Activated naive CD8-positive, alpha-beta T cell treated with anti-CD3 and anti-CD28 coated beads for 36 hours (primary cell): ENCODE measurements at places on chromosomes 6 and 20. TPM values are rescaled to one million over a fixed set of nuclear protein-coding genes. Genes with fewer than 3 reads are reported as not detected.

- H3K36me3 ChIP-seq, result no peaks in the 10 kb centered on the region
- peaks cover 11% of the 10 kb centered on the region for H3K27me3 ChIP-seq
- H3K4me1 ChIP-seq, result no peaks in the 10 kb centered on the region
- no peak overlapping the region for H3K4me3 ChIP-seq
- H3K27ac ChIP-seq, result no peak overlapping the region
Measured at GRCh38 chr6:87066449-87067333, 28.2 kb downstream of the CGA start.

DNA sequence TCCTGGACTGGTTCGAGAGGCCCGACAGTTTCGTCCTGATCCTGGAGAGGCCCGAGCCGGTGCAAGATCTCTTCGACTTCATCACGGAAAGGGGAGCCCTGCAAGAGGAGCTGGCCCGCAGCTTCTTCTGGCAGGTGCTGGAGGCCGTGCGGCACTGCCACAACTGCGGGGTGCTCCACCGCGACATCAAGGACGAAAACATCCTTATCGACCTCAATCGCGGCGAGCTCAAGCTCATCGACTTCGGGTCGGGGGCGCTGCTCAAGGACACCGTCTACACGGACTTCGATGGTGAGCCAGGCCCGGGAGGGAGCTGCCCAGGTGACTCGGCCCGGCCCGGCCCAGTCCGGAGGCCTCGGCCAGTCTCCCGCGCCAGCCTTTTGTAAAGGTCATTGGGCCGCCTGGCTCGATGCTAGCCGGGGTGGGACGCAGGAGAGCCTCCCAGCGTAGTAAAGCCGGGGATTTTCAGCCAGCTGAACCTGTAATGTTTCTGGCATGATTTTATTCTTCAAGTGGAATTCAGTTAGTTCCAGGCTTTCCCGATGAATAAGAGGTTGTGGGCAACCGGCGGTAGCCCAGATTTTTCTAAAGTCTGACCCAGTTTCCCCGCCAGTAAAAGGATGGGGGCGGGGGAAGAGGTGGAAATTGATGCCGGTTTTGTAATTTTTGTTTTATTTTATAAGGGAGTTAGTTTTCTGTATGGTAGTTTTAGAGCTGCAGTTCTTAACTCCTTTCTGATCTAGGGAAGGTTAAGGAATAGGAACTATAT lies 1.4 kb downstream of the PIM1 start:
- peak overlapping the region; percentile 87 for H3K4me3 ChIP-seq
- peaks cover 57% of the 10 kb centered on the region for H3K36me3 ChIP-seq
- peak; percentile 30 for DNase-seq
- peak overlapping the region; percentile 95 for H3K27ac ChIP-seq
- peaks cover 55% of the 10 kb centered on the region for H3K4me1 ChIP-seq

- H3K4me3 ChIP-seq, result no peak overlapping the region
- no peak overlapping the region for H3K27ac ChIP-seq
- no peaks in the 10 kb centered on the region for H3K27me3 ChIP-seq
- DNase-seq, result no peak
- H3K4me1 ChIP-seq, result peaks cover 58% of the 10 kb centered on the region
Measured at GRCh38 chr6:13452346-13453117, 34.9 kb downstream of the GFOD1 start.

DNA sequence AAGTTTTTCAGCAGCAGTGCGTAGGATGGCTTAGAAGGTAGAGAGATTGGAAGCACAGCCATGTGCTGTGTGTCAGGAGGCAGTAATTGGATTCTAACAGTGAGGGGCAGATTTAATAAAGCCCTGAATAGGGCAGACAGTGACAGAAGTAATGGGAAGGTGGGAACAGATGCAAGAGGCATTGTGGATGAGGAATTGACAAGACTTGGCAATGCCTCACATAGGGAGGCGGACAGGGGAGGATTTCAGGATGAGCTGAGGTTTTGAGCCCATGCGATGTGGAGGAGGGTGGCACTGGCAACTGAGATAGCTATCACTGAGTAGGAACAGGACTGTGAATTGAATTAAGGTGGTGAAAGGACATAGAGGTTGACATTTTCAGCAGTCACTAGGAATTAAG lies 262.2 kb upstream of the FLRT3 start:
- H3K4me3 ChIP-seq, result no peak overlapping the region
- no peaks in the 10 kb centered on the region for H3K4me1 ChIP-seq
- no peak overlapping the region for H3K27ac ChIP-seq
- no peaks in the 10 kb centered on the region for H3K27me3 ChIP-seq
- H3K36me3 ChIP-seq, result no peaks in the 10 kb centered on the region
- no peak for DNase-seq

DNA sequence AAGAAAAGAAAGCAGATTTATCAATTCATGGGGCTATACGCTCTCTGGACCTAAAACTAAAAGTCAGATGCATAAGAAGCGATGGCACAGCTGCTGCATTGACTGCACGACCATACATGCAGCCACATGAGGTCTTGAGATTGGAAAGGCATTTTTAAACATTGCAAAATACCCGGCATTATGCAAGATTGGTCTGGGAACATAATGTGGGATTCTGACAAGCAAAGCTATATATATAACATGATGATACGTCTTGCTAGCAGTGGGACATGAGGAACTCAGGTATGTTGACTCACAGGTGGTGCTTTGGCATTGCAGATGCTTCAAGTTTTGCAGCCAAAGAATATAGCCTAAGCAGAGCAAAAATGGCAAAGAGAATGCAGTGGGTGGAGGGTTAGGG lies 55.1 kb downstream of the SAMD3 start:
- peaks cover 31% of the 10 kb centered on the region for H3K36me3 ChIP-seq
- H3K27me3 ChIP-seq, result no peaks in the 10 kb centered on the region
- H3K4me3 ChIP-seq, result no peak overlapping the region
- DNase-seq, result no peak

GRCh38 chr6:6202886-6203285 lies 117.6 kb downstream of the F13A1 start:
- peaks cover 35% of the 10 kb centered on the region for H3K27me3 ChIP-seq
- no peak overlapping the region for H3K27ac ChIP-seq
- no peak for DNase-seq
- no peaks in the 10 kb centered on the region for H3K36me3 ChIP-seq

GRCh38 chr6:137949686-137950390 lies 82.8 kb downstream of the TNFAIP3 start:
- H3K27ac ChIP-seq, result peak overlapping the region; percentile 60
- H3K4me1 ChIP-seq, result peaks cover 23% of the 10 kb centered on the region
- DNase-seq, result no peak
- H3K27me3 ChIP-seq, result peaks cover 3% of the 10 kb centered on the region

- no peak for DNase-seq
- H3K27ac ChIP-seq, result no peak overlapping the region
- H3K27me3 ChIP-seq, result no peaks in the 10 kb centered on the region
- no peaks in the 10 kb centered on the region for H3K4me1 ChIP-seq
- H3K36me3 ChIP-seq, result no peaks in the 10 kb centered on the region
Measured at GRCh38 chr20:19114410-19114809, 98.0 kb upstream of the SLC24A3 start.

DNA sequence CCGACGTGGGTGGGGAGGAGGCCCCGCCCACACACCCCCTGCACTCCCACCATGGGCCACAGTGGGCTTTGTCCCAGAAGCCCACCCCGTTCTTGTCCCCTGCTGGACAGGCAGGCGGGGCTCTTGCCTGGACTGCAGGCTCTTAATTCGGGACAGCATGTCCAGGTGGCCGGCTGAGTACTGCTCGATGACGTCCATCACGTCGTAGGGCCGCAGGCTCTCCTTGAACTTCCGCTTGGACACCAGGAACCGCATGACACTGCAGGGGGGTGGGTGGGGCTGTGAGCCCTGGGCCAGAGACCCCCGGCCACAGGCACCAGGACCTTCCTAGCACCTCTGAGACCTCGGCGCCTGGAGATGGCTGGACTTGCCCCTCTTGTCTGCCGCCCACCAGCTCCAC lies 52.2 kb upstream of the CHRNA4 start:
- H3K36me3 ChIP-seq, result no peaks in the 10 kb centered on the region
- no peaks in the 10 kb centered on the region for H3K4me1 ChIP-seq
- H3K27me3 ChIP-seq, result peaks cover 4% of the 10 kb centered on the region
- DNase-seq, result no peak
- H3K4me3 ChIP-seq, result no peak overlapping the region
- no peak overlapping the region for H3K27ac ChIP-seq

DNA sequence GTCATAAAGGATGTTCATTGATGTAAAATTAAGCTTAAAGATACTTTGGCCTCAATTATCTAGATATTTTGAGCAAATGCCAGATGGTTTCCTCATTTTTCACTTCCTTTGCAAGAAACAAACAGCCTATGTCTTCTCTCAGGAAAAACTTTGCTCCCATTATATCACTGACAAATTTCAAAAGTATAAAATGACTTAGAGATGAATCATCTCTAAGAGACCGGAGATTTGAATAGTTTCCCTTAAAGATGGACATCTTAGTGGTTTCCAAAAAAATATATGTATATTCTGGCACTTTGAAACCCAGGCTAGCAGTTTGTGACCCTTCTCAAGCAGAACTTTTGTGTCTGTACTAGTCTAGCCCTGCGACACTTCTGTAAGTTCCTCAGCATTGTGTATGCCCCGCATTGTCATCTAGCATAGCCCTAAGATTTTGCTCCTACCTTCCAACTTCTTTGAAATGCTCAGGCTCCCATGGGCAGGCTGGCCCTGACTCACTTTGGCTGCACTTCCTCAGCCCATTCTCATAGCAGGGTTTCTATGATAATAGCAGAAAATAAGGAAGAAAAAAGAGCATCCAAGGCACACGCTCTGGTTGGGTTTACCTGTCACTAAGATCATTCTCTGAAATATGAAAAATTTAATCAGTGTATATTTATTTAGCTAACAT lies 25.7 kb upstream of the POU3F2 start:
- H3K27me3 ChIP-seq, result peaks cover 18% of the 10 kb centered on the region
- H3K36me3 ChIP-seq, result no peaks in the 10 kb centered on the region
- DNase-seq, result no peak
- H3K27ac ChIP-seq, result no peak overlapping the region
- H3K4me3 ChIP-seq, result no peak overlapping the region

- no peak overlapping the region for H3K4me3 ChIP-seq
- H3K27ac ChIP-seq, result no peak overlapping the region
- H3K27me3 ChIP-seq, result no peaks in the 10 kb centered on the region
- H3K36me3 ChIP-seq, result no peaks in the 10 kb centered on the region
- DNase-seq, result no peak
Measured at GRCh38 chr6:68247782-68248181, 387.3 kb upstream of the ADGRB3 start.

DNA sequence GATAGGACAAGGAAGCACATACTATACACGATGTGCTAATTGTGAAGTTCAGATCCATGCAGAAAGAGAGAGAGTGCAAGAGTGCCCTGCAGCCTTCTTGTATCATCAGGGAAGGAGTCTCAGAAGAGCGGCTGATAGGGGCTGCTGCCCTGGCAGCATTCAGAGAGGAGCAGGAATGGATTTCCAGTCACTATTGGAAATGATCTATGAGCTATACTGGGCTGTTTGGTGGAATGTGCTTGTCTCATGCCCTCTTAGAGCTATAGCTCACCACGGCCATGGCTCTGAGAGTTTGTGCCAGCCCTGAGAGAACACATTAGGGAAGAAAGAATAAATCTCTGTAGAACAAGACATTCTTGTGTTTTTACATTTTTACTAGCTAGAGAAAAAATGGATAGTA lies 212.6 kb upstream of the RAB32 start:
- H3K27me3 ChIP-seq, result no peaks in the 10 kb centered on the region
- DNase-seq, result no peak
- H3K36me3 ChIP-seq, result no peaks in the 10 kb centered on the region
- no peak overlapping the region for H3K4me3 ChIP-seq
- H3K4me1 ChIP-seq, result no peaks in the 10 kb centered on the region
- H3K27ac ChIP-seq, result no peak overlapping the region

- peaks cover 45% of the 10 kb centered on the region for H3K4me1 ChIP-seq
- no peak for DNase-seq
- peak overlapping the region; percentile 56 for H3K4me3 ChIP-seq
- peak overlapping the region; percentile 54 for H3K27ac ChIP-seq
- peaks cover 2% of the 10 kb centered on the region for H3K36me3 ChIP-seq
Measured at GRCh38 chr20:32560482-32560988, 24.6 kb downstream of the NOL4L start.

Gene MEP1A
- not detected for total RNA-seq

Gene NR2E1
- not detected for total RNA-seq

Gene RNF8
- total RNA-seq, result 29.2 TPM

Gene HTR1E
- not detected for total RNA-seq

Gene HLA-DPA1
- total RNA-seq, result 16.3 TPM

Gene BHLHE23
- total RNA-seq, result not detected

Gene SLC17A3
- not detected for total RNA-seq

Gene TRIM31
- not detected for total RNA-seq
